ENCODE measurements at places on chromosomes 2 and 18. TPM values are rescaled to one million over a fixed set of nuclear protein-coding genes. Genes with fewer than 3 reads are reported as not detected.

Gene SPP2
- not detected for total RNA-seq

Gene KLHL29
- 3.8 TPM for total RNA-seq

Gene IL18R1
- total RNA-seq = not detected

Gene RNU2-63P
- total RNA-seq = not detected

Gene MCEE
- 27.9 TPM for total RNA-seq

Gene GPR45
- total RNA-seq = not detected

Gene IL1F10
- total RNA-seq = not detected

Gene VSNL1
- total RNA-seq = not detected

Gene CXCR2
- not detected for total RNA-seq

Gene IL1A
- 0.15 TPM for total RNA-seq

Gene POTEC
- total RNA-seq = not detected

All from Karpas-422 (cell line).